Mesenchymal stem cell (in vitro differentiated cells and primary cell): ENCODE measurements at places on chromosomes 12 and 14.

- no peak for DNase-seq
These were observed 20.9 kb upstream of the TMED10 start for GRCh38 chr14:75197338-75197737.

GRCh38 chr14:61563162-61563511 is 132.2 kb upstream of the HIF1A start:
- no peak for DNase-seq

GRCh38 chr12:108630481-108631207 is 3.0 kb downstream of the SELPLG start:
- peak; percentile 79 for DNase-seq

- DNase-seq: peak; percentile 61
These were observed 51.1 kb upstream of the CRACR2A start for GRCh38 chr12:3803865-3804472.

DNA sequence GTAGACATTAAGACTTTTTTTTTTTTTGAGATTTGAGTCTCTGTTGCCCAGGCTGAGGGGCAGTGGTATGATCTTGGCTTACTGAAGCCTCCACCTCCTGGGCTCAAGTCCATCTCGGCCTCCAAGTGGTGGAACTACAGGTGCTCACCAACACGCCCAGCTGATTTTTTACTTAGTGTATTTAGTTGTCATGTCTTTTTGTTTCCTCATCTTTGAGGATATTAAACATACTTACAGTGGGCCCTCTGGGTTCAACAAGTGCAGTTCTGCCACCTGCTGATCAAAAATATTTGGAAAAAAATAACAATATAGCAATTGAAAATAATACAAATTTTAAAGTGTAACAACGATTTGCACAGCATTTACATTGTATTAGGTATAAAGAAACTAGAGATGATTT is 4.4 kb upstream of the B4GALNT1 start:
- no peak for DNase-seq

- DNase-seq: no peak
These were observed 131.9 kb upstream of the CLEC14A start for GRCh38 chr14:38387821-38388220.

DNA sequence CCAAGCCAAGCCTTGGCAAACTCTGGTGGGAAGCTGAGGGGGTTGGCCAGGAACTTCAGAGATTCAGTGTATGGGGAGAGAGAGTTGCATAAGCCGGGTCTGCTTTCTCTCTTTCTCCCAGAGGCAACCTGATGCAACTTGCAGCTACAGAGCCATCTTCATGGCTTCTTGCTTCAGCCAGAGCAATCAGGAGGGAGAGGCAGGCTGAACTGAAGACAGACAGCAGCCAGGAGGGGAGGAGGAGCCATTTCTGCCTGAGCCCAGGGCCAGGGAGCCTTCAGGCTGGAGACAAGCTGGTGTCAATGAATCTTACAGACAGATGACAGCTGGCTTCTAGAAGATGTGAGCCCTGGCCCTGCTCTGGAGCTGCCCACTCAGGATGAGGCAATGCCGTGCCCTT is 18.7 kb downstream of the NPC2 start:
- no peak for DNase-seq

GRCh38 chr12:27305673-27306456 is 26.8 kb upstream of the BMAL2 start:
- DNase-seq: peak; percentile 58

- DNase-seq: peak; percentile 53
These were observed 220.5 kb downstream of the BCAT1 start for GRCh38 chr12:24728366-24728765.

- DNase-seq: no peak
These were observed 35.5 kb downstream of the CCDC60 start for GRCh38 chr12:119369907-119370546.

- peak; percentile 3 for DNase-seq
These were observed 118.6 kb downstream of the TRMT5 start for GRCh38 chr14:60862283-60862682.

DNA sequence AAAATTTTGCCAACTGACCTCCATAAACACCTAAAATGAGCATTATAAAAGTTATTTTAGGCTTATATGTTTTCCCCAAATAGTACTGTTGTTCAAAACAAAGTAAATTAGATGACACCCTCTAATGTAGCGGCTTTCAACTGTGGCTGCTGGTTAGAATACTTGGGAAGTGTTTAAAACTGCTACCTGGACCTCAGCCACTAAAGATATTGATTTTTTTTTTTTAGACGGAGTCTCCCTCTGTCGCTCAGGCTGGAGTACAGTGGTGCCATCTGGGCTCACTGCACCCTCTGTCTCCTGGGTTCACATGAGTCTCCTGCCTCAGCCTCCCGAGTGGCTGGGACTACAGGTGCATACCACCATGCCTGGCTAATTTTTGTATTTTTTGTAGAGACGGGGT is 16.2 kb downstream of the PRORP start:
- no peak for DNase-seq

DNA sequence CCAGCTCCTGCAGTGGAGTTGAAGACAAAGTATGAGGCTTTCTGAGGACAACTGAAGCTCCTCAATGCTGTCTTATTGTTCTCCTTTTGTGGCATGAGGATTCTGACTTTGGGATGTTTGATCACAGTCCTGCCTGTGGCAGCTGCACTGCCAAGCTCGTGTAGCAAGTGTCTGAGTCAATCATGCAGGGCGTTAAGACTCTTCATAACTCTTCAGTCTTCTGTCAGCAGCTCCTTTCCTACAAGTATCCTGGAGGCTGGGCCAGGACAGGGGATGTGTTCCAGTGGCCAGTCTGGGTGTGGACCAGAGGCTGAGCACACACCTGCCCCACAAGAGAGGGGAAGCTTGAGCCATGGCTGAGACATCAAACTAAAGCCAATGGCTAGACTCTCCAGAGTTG is 94.3 kb downstream of the PELI2 start:
- DNase-seq: no peak

- DNase-seq: no peak
These were observed 51.9 kb downstream of the ZFYVE26 start for GRCh38 chr14:67764496-67764895.
